ENCODE measurements at places on chromosomes 6 and 20. TPM values are rescaled to one million over a fixed set of nuclear protein-coding genes. Genes with fewer than 3 reads are reported as not detected.

DNA sequence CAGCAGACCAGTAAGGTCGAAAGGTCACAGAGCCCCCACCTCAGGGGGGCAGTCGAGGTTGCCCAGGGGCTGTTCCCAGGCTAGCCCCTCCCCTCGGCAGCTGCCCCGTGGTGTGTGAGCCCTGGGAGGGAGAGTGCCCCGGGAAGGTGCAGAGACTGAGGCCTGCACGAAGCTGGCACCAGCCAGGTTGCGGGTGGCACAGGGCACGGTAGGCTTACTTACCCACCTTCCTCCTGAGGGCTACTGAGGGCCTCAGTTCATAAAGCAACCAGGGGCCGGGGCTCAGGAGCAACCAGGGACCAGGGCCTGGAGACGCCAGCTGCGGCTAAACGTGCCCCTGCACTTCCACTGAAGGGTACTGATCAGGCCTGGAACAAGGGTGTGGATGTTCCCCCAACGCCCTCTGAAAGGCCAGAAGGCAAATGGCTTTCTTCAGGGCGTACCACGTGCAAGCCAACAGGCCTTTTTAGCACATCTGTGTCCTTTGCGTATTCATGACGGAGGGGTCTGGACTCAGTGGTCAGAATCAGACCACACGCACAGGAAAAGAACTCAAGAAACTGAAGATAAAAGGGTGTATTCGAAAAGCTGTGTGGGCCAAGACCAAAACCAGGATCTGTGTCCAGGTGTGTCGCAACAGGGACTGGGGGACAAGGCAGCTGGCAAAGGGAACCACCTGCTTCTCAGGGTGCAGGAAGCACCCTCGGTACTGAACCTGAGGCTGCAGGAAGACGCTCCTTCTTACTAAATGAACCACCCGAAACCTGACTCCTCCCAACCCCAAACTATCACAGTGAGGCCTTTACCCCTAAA, 24.5 kb upstream of the TCFL5 start:
- H3K4me3 ChIP-seq = no peak overlapping the region
- no peaks in the 10 kb centered on the region for H3K27me3 ChIP-seq
- peak overlapping the region; percentile 54 for H3K27ac ChIP-seq
- no peak for DNase-seq
- H3K4me1 ChIP-seq = peaks cover 14% of the 10 kb centered on the region

DNA sequence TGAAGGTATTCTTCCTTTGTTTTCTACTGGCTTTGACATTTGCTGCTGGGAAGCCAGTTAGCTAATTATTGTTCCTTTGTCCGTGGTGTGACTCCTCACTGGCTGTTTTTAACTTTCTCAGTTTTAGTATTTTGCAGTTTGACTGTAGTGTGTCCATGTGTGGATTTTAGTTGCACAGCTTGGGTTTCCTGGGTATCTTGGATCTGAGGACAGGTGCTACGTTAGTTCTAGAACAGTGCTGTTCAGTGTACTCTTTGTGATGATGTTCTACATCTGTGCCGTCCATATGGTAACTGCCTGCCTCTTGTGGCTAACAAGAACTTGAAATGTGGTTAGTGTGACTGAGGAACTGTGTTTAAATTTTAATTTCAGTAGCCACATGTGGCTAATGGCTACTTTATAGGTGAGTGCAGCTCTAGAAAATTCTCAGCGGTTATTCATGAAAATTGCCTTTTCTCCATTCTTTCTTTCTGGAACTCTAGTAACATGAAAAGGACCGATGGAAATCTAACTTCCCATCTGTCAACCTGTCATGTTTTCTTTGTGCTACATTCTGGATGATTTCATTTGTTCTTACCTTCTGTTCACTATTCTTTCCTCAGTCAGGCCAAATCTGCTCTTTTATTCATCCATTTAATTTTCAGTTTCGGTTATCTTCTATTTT, 7.4 kb downstream of the SNX9 start:
- no peak overlapping the region for H3K4me3 ChIP-seq
- no peak overlapping the region for H3K27ac ChIP-seq
- H3K4me1 ChIP-seq = peaks cover 50% of the 10 kb centered on the region
- peaks cover 54% of the 10 kb centered on the region for H3K36me3 ChIP-seq
- no peaks in the 10 kb centered on the region for H3K27me3 ChIP-seq

GRCh38 chr6:129965096-129965495, 53.3 kb upstream of the L3MBTL3 start:
- no peaks in the 10 kb centered on the region for H3K4me1 ChIP-seq
- H3K36me3 ChIP-seq = no peaks in the 10 kb centered on the region
- DNase-seq = no peak
- H3K27ac ChIP-seq = no peak overlapping the region

- H3K36me3 ChIP-seq = no peaks in the 10 kb centered on the region
- H3K27ac ChIP-seq = no peak overlapping the region
- H3K4me1 ChIP-seq = no peaks in the 10 kb centered on the region
- no peak for DNase-seq
These were observed 1692.3 kb downstream of the GRIK2 start for GRCh38 chr6:103085801-103086200.

FOXF2 gene
- not detected for total RNA-seq

DNA sequence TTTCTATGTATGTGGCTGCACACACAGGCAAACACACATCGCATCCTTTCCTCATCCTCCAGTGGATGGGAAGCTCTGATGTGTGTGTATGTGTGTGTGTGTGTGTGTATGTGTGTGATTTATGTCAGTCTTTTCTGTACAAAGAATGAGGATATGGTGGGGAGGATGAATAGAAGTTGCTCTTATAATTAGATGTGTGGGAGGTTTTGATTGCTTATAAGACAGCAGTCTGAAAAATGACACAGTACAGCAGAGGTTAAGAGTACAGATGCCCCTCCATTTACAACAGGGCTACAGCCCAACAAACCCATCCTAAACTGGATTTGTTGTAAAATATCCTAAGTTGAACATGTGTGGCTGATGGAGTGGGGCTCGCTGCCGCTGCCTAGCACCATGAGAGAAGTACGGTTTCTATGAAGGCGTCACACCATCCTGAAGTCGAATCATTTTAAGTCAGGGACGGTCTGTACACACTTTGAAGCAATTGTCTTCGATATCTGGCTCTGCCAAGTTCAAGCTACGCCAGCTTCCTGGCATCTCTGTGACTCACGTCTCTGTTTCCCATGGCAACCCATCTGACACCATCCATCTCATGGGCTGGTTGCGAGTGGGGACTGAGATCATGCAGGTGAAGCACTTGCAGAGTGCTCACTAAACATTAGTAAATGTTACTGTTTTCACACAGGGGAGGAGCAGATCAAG, 252.6 kb downstream of the MYLK4 start:
- H3K27me3 ChIP-seq = peaks cover 22% of the 10 kb centered on the region
- no peak overlapping the region for H3K27ac ChIP-seq
- H3K4me1 ChIP-seq = no peaks in the 10 kb centered on the region
- DNase-seq = no peak
- no peak overlapping the region for H3K4me3 ChIP-seq

TCFL5 gene
- 6.2 TPM for total RNA-seq

SLC22A1 gene
- 0.81 TPM for total RNA-seq

- H3K36me3 ChIP-seq = peaks cover 92% of the 10 kb centered on the region
- H3K27ac ChIP-seq = peak overlapping the region; percentile 79
- H3K27me3 ChIP-seq = no peaks in the 10 kb centered on the region
- H3K4me3 ChIP-seq = peak overlapping the region; percentile 29
- DNase-seq = no peak
These were observed 27.7 kb downstream of the RIPOR2 start for GRCh38 chr6:24907919-24908649.

DNA sequence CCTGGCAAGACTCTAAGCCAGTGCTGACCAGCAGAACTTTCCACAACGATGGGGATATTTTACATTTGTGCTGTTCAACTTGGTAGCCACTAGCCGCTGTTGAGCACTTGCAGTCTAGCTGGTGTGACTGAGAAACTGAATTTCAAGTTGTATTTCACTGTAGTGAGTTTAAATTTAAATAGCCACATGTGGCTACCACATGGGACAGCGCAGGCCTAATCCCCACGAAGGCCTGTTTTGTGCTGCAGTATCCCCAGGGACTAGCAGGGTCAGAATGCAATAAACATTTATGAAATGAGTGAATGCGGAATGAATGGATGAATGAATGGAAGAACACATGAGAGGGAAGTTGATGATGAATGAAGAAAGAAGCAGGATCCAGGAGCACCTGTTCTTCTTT, 115.8 kb downstream of the TRERF1 start:
- H3K27ac ChIP-seq = no peak overlapping the region
- no peaks in the 10 kb centered on the region for H3K27me3 ChIP-seq
- H3K4me1 ChIP-seq = peaks cover 51% of the 10 kb centered on the region
- H3K4me3 ChIP-seq = no peak overlapping the region
- peaks cover 20% of the 10 kb centered on the region for H3K36me3 ChIP-seq

- no peaks in the 10 kb centered on the region for H3K4me1 ChIP-seq
- H3K27me3 ChIP-seq = peaks cover 2% of the 10 kb centered on the region
- no peak overlapping the region for H3K4me3 ChIP-seq
- H3K27ac ChIP-seq = no peak overlapping the region
These were observed 126.6 kb upstream of the RIN2 start for GRCh38 chr20:19631410-19631809.

GSTA2 gene
- not detected for total RNA-seq

ALDH5A1 gene
- 2.5 TPM for total RNA-seq

DNA sequence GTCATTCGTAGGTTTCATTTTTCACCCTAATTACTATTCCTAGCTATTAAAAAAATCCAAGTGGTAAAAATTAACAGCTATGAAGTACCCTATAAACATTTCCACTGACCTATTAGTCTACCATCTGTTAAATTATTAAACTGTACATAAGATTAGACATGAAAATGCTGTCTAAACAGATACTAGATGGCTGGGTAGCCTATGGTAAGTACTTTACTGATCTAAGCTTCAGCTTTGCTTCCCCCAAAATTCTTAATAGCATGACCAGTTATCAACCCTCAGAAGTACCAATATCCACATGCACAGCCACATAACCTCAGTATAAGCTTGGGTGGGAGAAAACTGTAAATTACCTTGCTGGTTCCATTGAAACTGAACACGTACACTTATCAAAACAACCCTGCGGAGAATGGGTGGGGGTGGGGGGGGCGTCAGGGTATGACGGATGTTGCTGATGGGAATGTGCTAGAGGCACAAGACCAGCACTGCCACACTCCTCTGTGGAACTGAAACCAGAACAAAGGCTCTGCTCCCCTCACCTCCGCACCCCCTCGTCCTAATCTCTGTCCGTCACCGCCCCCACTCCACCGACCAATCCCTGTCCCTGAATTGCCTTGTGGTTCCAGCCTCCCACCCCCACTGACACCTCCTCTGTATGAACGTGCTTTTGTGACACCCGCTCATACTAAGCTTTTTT, 45.3 kb downstream of the B4GALT5 start:
- peak; percentile 78 for DNase-seq
- peaks cover 50% of the 10 kb centered on the region for H3K4me1 ChIP-seq
- H3K4me3 ChIP-seq = peak overlapping the region; percentile 70

GRCh38 chr6:165704045-165704748, 41.2 kb upstream of the PDE10A start:
- no peaks in the 10 kb centered on the region for H3K27me3 ChIP-seq
- H3K4me1 ChIP-seq = no peaks in the 10 kb centered on the region
- no peak overlapping the region for H3K27ac ChIP-seq
- DNase-seq = no peak
- no peak overlapping the region for H3K4me3 ChIP-seq

GJA10 gene
- total RNA-seq = 3.4 TPM

HLA-DOA gene
- total RNA-seq = 3.4 TPM

HCK gene
- total RNA-seq = 0.35 TPM

LY6G6F gene
- total RNA-seq = not detected

MC3R gene
- total RNA-seq = not detected

SUMO4 gene
- total RNA-seq = 8.1 TPM

EDN3 gene
- total RNA-seq = 0.25 TPM
